ENCODE measurements at places on chromosomes 5 and 9. TPM values are rescaled to one million over a fixed set of nuclear protein-coding genes. Genes with fewer than 3 reads are reported as not detected.

DNA sequence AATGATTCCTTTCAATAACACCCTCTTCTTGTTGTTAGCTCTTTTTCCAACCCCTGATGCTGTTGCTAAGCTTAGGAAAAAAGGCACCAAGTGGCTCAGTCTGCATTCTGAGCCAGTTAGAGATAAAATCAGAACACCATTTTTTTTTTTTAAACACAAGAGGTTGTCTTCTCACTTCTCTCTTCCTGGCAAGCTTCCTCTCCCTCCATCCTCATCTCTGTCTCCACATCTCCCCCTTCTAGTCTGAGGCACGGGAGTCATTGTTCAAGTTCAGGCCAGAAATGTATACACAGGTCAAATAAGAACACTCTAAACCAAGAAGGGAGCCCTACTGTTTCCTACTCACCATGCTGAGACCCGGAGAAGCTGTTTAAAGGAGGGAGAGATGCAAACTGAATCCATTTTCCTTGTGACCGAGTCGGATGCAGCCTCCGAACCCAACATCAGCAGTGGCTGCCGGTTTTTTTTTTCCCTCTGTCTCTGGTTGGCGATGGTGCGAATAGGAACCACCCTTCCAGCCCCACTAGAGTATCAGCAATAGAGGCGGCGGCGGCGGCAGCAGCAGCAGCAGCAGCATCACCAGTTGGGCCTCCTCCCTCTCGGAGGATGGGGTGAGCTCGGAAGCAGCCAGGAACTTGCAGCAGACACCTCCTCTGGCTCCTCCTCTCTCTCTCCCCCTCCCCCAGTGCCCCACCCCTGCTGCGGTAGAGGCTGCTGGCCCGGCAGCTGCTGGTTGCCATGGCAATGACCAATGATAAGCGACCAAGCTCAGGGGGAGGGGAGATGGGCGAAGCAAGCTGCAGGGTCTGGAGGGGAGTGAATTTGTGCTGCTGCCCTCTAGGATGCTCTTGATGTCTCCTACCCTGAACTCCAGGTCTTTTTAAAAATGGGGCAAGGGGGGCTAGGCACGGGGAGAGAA, at the start of gene JAKMIP2:
JAKMIP2 (minus strand) TSS at position 619 of the 919 bp plus-strand sequence. CDS start 110,922 bp downstream, outside the sequence.
- no peak for DNase-seq

DNA sequence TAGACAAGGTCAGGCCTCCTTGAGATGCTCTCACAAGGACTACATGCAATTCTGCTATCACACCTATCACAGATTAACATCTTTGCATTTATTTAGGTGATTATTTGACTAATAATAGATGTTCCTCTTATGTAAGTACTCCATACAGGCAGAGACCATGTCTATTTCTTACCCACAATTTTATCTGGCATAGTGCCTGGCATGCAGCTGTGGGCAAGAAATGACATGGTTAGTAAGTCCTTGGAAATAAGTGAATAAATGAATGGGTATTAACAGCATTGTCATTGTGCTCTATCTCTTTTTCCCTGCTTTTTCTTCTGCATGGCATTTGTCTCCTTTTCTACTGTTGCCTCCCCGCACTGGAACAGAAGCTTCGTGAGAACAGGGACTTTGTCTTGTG, 49.4 kb downstream of the SLC22A5 start:
- no peak for DNase-seq

Gene PTGS1
- total RNA-seq = 4.2 TPM

DNA sequence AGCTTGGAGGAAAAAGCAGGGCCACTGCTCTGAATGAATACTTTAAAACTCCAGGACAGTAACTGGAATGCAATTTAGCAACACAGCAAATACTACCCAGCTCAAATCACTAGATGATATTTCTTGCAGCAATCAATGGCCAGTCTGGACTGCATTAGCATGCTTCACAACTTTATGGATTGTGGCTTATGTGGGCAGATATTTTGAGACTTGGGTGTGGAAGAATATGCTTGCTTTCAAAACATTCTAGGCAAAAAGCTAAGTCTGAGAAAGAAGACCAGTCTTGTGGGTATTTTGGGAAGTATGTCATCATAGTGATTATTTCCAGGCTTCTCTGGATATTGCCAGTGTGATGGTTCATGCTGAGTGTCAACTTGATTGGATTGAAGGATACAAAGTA, 3.1 kb downstream of the RANBP3L start:
- DNase-seq = no peak

DNA sequence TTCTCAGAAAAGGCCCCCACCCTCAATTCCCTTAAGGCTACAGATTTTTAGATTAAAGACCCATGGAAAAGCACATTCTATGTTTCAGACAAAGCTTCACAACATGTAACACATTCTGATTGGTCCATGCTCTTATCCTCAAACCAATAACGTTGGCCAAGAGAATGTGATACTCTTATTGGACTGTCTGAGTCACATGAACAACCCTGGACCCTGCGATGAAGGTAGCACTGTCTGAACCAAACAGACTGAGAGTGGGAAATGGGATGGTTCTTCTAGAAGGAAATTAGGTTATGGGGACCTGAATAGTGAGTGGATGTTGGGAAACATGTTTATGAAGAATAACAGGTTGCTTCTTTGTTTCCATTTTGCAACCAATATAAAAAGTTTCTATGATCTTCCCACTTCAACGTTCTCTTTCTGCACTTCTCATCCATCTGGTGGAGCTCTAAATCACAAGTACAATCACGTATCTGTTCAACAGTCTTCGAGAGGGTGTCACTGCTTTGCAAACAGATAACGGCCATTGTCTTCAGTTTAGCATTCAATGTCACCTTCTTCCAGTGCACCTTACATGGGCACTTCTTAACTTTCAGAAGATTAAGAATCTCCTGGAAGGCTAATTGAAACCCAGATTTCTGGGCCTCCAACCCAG, 81.6 kb downstream of the PTCH1 start:
- no peak for DNase-seq

Gene EDIL3
- total RNA-seq = 29.7 TPM

Gene SLC34A3
- total RNA-seq = not detected

DNA sequence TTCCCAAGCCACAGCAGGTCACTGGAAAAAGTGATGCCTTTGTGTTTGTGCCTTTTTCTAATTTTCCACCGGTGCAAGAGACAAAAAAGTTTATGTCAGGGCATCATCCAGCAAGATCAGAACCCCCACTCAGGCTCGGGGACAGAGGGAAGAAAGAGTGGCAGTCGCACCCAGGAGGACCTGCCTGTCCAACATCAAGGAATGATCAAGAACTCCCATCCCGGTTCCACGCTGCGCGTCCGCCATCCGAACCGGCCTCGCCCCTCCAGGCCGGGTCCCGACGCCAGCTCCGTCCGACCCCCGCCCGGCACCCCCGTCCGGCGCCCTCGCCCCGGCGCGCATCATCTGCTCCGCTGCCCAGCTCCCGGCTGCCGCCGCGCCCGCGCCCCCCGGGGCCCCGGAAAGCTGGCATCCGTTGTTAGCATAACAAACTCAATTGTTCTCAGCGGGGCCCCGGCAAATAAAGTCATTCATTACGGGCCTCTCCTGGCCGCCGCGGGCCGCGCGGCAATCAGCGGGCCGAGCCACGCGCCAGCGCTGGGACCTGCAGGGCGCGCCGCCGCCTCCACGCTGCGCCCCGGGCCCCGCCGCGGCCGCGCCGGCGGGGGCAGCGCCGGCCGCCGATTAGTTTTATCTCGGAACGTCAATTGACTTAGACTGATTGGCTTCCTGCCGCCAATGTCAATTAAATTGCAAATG, 48.1 kb downstream of the PAX5 start:
- no peak for DNase-seq

DNA sequence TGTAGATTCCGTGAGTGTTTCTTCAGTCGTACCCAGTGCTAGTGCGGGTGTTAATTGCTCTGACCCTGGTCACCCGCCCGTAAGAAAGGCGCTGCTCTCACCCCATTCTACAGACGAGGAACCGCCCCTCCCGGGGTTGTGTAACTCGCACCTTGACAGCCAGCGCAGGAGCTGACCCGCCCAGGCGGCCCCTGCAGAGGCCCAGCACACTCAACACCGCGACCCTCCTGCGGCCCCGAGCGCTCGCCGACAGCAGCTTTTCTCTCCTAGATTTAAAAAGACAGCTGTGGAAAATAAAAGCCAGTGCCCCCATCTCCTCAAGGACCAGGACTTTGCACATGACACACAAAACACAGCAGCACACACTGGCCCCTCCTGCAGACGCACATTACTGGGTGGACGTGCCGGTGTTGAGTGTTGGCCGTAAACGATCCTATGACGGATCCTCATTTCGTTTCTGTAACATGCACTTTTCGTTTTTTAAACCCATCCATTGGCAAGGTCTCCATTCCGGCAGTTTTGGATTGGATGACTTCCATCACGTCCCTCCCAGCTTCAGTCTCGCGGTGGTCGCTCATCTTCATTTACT, 22.9 kb downstream of the OR2V2 start:
- DNase-seq = no peak

DNA sequence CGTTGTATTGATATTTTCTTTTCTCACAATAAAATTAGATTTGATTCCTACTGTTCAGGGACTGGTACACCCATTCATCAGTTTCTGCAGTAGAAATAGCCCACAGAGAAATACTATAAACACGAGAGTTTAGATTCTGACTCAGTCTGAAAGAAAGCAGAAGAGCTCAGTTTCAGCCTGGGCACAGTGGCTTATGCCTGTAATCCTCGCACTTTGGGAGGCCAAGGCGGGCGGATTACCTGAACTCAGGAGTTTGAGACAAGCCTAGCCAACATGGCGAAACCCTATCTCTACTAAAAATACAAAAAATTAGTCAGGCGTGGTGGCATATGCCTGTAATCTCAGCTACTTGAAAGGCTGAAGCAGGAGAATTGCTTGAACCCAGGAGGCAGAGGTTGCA, 8.6 kb downstream of the ITK start:
- DNase-seq = no peak

- DNase-seq = peak; percentile 33
These were observed 66.4 kb downstream of the MACROH2A1 start for GRCh38 chr5:135332519-135333150.

Gene MBLAC2
- 4.4 TPM for total RNA-seq

- DNase-seq = no peak
These were observed 148.7 kb downstream of the MLLT3 start for GRCh38 chr9:20473515-20474013.

GRCh38 chr9:6761306-6761705, 3.5 kb downstream of the KDM4C start:
- DNase-seq = no peak

DNA sequence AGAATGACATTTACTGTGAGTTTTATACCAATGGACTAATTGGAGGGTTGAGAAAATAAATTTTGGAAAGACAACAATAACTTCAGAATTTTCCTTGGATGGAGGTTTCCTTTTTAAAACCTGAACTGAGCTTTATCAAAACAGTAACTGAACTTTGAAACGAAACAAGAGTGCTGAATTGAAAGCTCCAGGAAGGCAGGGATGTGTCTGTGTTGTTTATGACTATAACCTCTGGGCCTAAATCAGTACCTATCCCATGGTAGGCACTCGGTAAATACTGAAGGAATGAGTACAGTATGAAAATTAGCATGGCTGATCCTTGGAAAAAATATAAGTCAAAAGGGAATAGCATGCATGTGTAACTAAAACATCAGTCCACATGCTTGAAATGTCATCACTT, 93.9 kb downstream of the GHR start:
- no peak for DNase-seq

- DNase-seq = no peak
These were observed 190.5 kb downstream of the GAS1 start for GRCh38 chr9:86756576-86757381.

Gene GHR
- total RNA-seq = 1.8 TPM

- DNase-seq = no peak
These were observed 150.6 kb downstream of the ERCC6L2 start for GRCh38 chr9:96025995-96026602.

Gene ADAMTS13
- total RNA-seq = 3.6 TPM

DNA sequence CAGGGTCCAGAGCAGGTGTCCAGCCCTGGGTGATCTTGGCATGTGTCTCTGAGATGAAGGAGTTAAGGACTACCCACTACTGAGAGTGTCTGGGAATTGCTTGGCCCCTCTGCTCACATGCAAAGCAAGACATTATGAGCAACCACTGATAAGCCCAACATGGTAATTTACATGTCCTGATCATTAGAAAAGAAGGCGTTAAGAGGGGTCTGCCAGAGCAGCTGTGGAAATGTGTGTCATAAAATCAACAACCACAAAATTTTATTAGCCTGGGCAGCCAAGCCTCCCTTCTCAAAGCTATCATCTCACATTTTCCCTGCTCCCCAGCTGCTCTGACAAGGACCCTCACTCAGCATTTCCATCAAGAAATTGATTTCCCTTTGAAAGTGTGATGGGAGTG, 351.0 kb downstream of the SPOCK1 start:
- no peak for DNase-seq

- DNase-seq = no peak
These were observed 12.0 kb downstream of the NDST1 start for GRCh38 chr5:150519978-150520377.
